ENCODE measurements at places on chromosomes 6 and 20. TPM values are rescaled to one million over a fixed set of nuclear protein-coding genes. Genes with fewer than 3 reads are reported as not detected.

- no peak for DNase-seq
Observed at GRCh38 chr6:109082188-109082577, 12.5 kb downstream of the SESN1 start.

GRCh38 chr20:52801628-52802006, 170.5 kb upstream of the TSHZ2 start:
- peak; percentile 52 for DNase-seq

GRCh38 chr6:32396028-32396427, 11.0 kb downstream of the BTNL2 start:
- no peak for DNase-seq

GRCh38 chr6:157167837-157168236, 155.5 kb downstream of the TMEM242 start:
- DNase-seq = no peak

DNA sequence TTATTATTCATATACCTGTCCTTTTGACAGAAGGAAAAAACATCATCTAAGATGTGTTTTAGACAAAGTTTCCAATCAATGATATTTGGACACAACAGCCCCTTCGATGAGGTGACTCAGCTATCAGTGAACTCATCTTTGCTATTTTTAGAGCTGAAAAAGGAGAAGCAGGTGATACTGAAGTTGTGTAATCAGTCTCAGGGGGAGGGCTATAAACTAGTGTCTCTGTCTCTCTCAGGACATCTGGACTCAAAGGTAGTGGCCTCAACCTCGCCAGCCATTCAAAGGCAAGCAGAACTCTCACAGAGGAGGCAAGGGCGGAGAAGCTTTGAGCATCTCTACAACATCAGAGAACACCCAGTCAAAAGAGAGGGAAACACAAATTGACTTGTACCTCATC, 135.4 kb downstream of the BFSP1 start:
- DNase-seq = no peak

- DNase-seq = no peak
Observed at GRCh38 chr20:20733943-20734342, 21.5 kb upstream of the RALGAPA2 start.

RAMACL gene
- polyA plus RNA-seq = 0.37 TPM

CITED2 gene
- 70.8 TPM for polyA plus RNA-seq

CGA gene
- not detected for polyA plus RNA-seq

AFG1L gene
- polyA plus RNA-seq = 1.8 TPM

HRH3 gene
- 0.10 TPM for polyA plus RNA-seq

KIF13A gene
- polyA plus RNA-seq = 41.1 TPM
